ENCODE measurements at places on chromosomes 11 and 22. TPM values are rescaled to one million over a fixed set of nuclear protein-coding genes. Genes with fewer than 3 reads are reported as not detected.

SYTL2 gene
- 42.7 TPM for total RNA-seq

OR51L1 gene
- total RNA-seq, result not detected

EFCAB6 gene
- 2.7 TPM for total RNA-seq

APOL4 gene
- 8.7 TPM for total RNA-seq

ARHGAP20 gene
- total RNA-seq, result 2.3 TPM

TIMM10 gene
- total RNA-seq, result 55.0 TPM

RASSF10 gene
- not detected for total RNA-seq

MYBPC3 gene
- not detected for total RNA-seq

TMPRSS4 gene
- total RNA-seq, result 0.17 TPM

DLG2 gene
- 3.3 TPM for total RNA-seq

C11orf16 gene
- total RNA-seq, result not detected

CASP5 gene
- under 0.01 TPM for total RNA-seq

HIC2 gene
- 3.3 TPM for total RNA-seq

LRP4 gene
- 3.2 TPM for total RNA-seq

PHETA2 gene
- 20.0 TPM for total RNA-seq

LARGE1 gene
- 11.2 TPM for total RNA-seq

USP47 gene
- total RNA-seq, result 65.9 TPM

CRYBB2 gene
- not detected for total RNA-seq

SYT12 gene
- under 0.01 TPM for total RNA-seq

TXN2 gene
- total RNA-seq, result 27.3 TPM

ANGPTL5 gene
- 0.63 TPM for total RNA-seq

UBQLNL gene
- 0.17 TPM for total RNA-seq

BBOX1 gene
- total RNA-seq, result not detected

CHRNA10 gene
- total RNA-seq, result 0.43 TPM

B4GALNT4 gene
- 4.9 TPM for total RNA-seq

CYP2R1 gene
- total RNA-seq, result 7.2 TPM

IFITM1 gene
- 20.1 TPM for total RNA-seq

SYT13 gene
- total RNA-seq, result not detected

CARD18 gene
- not detected for total RNA-seq

CABP7 gene
- total RNA-seq, result not detected

MIOX gene
- not detected for total RNA-seq

RAB39A gene
- total RNA-seq, result not detected

OR2AG1 gene
- total RNA-seq, result not detected

ZNF214 gene
- 19.6 TPM for total RNA-seq

SLC6A5 gene
- total RNA-seq, result not detected

HMBS gene
- 5.4 TPM for total RNA-seq

RELA gene
- 13.4 TPM for total RNA-seq

MISFA gene
- total RNA-seq, result 0.95 TPM

PRR5 gene
- 2.2 TPM for total RNA-seq

CCDC87 gene
- 0.32 TPM for total RNA-seq

SUSD2 gene
- total RNA-seq, result 0.26 TPM

SLC36A4 gene
- 5.4 TPM for total RNA-seq

APOBEC3H gene
- total RNA-seq, result 0.34 TPM

NOX4 gene
- total RNA-seq, result 0.26 TPM

C22orf31 gene
- total RNA-seq, result not detected

SLC22A9 gene
- not detected for total RNA-seq

ABTB2 gene
- 3.8 TPM for total RNA-seq

OR2AT4 gene
- not detected for total RNA-seq

RPUSD4 gene
- 34.5 TPM for total RNA-seq

CCDC188 gene
- total RNA-seq, result not detected

CHADL gene
- total RNA-seq, result 1.5 TPM

Measured in bronchial smooth muscle cell (primary cell).